ENCODE measurements at places on chromosomes 13 and 19.
A peak's percentile ranks its signal among the peaks of the same experiment; 100 is the strongest.

GRCh38 chr13:44844786-44845185, 144.5 kb downstream of the NUFIP1 start:
- DNase-seq: no peak

DNA sequence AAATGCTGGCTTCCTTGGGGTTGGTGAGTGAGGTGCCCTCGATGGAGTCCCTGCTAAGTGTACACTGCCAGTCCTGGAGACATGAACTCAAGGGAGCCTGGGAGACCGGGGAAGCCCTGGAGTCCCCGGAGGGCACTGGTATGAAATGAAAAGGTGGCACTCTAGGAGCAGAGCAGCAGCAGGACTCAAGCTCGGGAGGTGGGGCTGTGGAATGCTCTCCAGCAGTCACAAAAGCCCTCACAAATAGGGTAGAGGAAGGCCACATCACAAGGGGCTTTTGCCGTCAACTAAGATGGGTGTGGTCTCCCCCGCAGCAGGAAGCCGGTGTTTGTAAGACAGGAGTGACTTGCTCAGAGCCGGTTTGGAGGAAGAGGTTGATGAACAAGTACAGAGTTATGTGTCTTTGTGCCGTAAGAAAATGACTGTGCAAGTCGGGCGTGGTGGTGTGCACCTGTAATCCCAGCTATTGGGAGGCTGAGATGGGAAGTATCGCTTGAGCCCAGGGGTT, 19.3 kb downstream of the CCNE1 start:
- DNase-seq: no peak

DNA sequence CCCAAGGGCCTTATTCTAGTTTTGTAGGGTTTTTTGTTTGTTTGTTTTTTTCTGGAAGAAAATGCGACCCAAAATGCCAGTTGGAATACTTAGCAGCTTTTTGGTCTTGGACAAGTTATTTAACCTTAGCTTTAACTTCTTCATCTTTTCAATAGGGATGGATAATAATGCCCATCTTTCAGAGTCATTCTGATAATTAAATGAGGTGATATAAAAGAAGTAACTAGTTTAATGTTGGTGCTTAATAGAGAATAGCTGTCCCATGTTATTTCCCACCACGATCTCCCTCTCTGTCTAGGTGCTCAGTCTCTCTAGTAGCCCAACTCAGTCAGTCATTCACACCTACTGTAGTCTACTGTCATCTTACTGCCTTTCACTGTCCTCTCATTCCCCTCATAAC, 8.0 kb downstream of the LSM14A start:
- DNase-seq: no peak

GRCh38 chr19:17234911-17235299, 8.9 kb downstream of the OCEL1 start:
- DNase-seq: peak; percentile 49

- DNase-seq: no peak
Measured at GRCh38 chr13:61765181-61765742, 349.6 kb upstream of the PCDH20 start.

DNA sequence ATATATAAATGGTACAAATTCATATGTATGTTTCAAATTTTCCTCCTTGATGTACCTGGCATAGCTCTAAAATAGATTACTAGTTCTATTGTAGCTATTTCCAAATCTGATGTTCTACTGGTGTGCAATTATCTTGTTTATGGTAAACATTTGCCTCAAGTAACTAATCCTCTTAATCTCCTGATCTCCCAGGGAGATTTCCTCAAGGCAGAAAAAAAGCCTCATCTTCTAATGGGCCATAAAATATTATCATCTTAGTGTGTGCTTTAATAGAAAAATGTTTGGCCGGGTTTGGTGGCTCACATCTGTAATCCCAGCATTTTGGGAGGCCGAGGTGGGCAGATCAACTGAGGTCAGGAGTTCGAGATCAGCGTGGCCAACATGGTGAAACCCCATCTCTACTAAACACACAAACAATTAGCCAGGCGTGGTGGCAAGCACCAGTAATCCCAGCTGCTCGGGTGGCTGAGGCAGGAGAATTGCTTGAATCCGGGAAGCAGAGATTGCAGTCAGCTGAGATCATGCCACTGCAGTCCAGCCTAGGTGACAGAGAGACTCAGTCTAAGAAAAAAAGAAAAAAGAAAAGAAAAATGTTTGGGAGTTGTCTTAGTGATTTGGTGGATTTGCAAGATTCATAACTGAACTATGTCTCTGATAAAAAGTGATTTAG, 498.9 kb upstream of the SLITRK5 start:
- no peak for DNase-seq

GRCh38 chr13:51590231-51590970, 6.1 kb downstream of the WDFY2 start:
- no peak for DNase-seq

DNA sequence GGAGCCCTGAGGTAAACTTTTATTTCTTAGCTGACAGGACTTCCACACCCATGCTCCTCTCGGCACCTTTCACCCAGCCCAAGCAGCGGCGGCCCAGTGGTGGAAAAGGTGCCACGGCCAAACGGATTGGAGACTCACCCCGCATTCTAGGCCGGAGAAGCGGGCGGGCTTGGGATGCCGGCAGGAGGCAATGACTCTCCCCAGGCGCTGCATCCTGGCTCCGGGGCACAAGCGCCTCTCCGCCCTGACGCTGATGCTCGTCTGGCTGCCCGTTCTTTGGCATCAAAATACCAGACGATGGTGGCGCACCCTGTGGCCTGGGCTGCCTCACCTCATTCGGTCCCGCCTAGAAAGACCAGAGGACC, 6.7 kb upstream of the ZNF606 start:
- no peak for DNase-seq

GRCh38 chr13:31018511-31018910, 86.1 kb downstream of the TEX26 start:
- no peak for DNase-seq
